ENCODE measurements at places on chromosomes 12 and 14.
A peak's percentile ranks its signal among the peaks of the same experiment; 100 is the strongest.

- no peak overlapping the region for H3K27ac ChIP-seq
- no peak overlapping the region for H3K4me3 ChIP-seq
- H3K4me1 ChIP-seq = no peaks in the 10 kb centered on the region
These were observed 25.8 kb upstream of the STRAP start for GRCh38 chr12:15856097-15856982.

GRCh38 chr14:61663312-61663979 is 31.9 kb upstream of the HIF1A start:
- no peaks in the 10 kb centered on the region for H3K27me3 ChIP-seq
- DNase-seq = peak; percentile 73
- peaks cover 58% of the 10 kb centered on the region for H3K4me1 ChIP-seq
- H3K4me3 ChIP-seq = peak overlapping the region; percentile 86
- peak overlapping the region; percentile 97 for H3K27ac ChIP-seq

DNA sequence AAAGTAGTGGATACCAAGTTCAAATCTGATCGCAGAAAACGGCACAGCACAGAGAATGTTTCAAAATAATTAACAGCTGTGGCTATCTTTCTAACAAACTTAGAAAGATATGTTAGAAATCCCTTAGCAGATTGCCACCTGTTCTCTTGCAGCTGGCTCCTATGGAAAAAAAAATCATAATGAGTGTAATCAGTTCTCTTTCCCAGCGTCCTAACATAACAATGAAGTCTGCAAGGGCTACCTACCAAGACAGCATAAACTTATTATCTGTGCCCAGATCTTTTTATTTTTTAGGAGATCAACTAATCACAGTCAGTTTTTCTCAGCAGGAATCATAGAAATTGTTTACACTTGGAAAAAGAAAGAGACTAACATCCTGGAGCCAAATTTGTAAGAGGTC is 358.6 kb upstream of the FOXG1 start:
- no peak for DNase-seq
- no peak overlapping the region for H3K4me3 ChIP-seq
- no peaks in the 10 kb centered on the region for H3K36me3 ChIP-seq

GRCh38 chr12:108099073-108099472 is 30.0 kb upstream of the WSCD2 start:
- H3K4me3 ChIP-seq = no peak overlapping the region
- H3K27me3 ChIP-seq = peaks cover 17% of the 10 kb centered on the region
- H3K27ac ChIP-seq = no peak overlapping the region
- H3K36me3 ChIP-seq = no peaks in the 10 kb centered on the region
- no peaks in the 10 kb centered on the region for H3K4me1 ChIP-seq
- DNase-seq = no peak

DNA sequence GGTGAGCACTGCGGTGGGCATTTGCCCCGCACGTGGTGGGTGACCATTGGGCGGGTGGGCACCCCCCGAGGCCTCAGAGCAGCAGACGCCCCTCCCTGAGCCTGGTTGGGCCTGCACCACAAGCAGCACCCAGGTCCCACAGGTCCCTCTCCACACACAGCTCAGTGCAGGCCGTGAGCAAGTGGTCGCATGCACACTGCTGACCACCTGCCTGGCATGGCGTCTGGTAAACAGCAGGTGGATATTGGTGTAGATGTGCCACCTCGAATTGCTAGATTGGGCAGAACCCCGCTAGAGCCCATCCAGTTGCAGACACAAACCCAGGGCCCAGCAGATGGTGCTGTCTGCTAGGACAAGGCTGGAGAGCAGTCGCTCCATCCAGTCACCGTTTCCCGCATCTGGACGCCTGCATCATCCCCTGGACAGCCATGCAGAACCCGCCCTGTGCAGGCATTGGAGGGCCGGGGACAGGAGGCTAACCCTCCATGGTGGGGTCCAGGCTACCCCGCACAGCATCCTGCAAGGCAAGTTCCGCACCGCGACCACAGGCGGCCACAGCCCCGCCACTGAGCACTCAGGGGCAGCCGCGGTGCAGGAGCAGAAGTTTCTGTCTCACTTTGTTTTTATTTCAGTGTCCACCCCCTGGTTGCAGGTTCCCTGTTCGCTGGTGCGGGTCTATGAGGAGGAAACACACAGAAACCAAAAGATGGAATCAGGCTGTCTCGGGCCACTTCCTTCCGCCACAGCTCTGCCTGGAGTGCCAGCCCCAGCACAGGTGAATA is 45.6 kb upstream of the RIMBP2 start:
- H3K4me3 ChIP-seq = no peak overlapping the region
- no peaks in the 10 kb centered on the region for H3K27me3 ChIP-seq
- no peaks in the 10 kb centered on the region for H3K36me3 ChIP-seq
- no peak for DNase-seq

- no peak overlapping the region for H3K27ac ChIP-seq
- no peak overlapping the region for H3K4me3 ChIP-seq
- H3K27me3 ChIP-seq = no peaks in the 10 kb centered on the region
- DNase-seq = no peak
- no peaks in the 10 kb centered on the region for H3K4me1 ChIP-seq
These were observed 152.2 kb downstream of the SLC15A4 start for GRCh38 chr12:128671528-128672042.

DNA sequence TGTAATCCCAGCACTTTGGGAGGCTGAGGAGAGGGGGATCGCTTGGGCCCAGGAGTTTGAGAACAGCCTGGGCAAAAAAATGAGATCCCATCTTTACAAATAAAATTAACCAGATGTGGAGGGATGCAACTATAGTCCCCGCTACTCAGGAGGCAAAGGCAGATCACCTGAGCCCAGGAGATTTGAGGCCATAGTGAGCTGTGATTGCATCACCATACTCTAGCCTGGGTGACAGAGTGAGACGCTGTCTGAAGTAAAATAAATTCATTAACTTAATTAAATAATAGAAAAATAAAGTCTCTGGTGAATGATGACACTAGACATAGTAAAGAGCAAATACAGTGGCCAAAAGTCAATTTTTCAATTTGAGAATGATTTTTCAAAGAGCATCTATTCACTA is 16.1 kb upstream of the PLEKHA5 start:
- no peak overlapping the region for H3K27ac ChIP-seq
- H3K36me3 ChIP-seq = no peaks in the 10 kb centered on the region

GRCh38 chr14:70624972-70625371 is 16.7 kb upstream of the TTC9 start:
- DNase-seq = no peak
- H3K4me1 ChIP-seq = peaks cover 37% of the 10 kb centered on the region
- H3K27me3 ChIP-seq = no peaks in the 10 kb centered on the region
- no peak overlapping the region for H3K4me3 ChIP-seq
- H3K36me3 ChIP-seq = peaks cover 60% of the 10 kb centered on the region

DNA sequence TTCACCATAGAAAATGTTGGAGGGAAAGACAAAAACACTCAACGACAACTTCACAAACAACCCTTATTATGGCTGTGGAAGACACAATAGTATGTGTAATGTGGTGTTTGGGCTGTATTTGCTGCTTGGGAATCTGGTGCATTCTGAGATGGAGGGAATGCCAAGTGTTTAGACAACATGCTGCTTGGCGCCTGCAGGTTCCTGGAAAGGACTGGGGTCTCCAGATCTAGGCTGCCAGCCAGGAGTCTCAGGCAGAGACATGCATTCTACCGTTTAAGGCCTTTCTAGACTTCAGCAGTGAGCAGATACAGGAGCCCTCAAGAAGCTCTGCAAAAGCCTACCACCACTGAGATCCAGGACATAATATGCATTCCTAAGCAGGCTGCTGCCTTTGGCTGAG is 418.7 kb downstream of the NRXN3 start:
- H3K27me3 ChIP-seq = peaks cover 9% of the 10 kb centered on the region
- no peaks in the 10 kb centered on the region for H3K4me1 ChIP-seq
- no peak overlapping the region for H3K4me3 ChIP-seq
- H3K36me3 ChIP-seq = no peaks in the 10 kb centered on the region
- no peak overlapping the region for H3K27ac ChIP-seq

DNA sequence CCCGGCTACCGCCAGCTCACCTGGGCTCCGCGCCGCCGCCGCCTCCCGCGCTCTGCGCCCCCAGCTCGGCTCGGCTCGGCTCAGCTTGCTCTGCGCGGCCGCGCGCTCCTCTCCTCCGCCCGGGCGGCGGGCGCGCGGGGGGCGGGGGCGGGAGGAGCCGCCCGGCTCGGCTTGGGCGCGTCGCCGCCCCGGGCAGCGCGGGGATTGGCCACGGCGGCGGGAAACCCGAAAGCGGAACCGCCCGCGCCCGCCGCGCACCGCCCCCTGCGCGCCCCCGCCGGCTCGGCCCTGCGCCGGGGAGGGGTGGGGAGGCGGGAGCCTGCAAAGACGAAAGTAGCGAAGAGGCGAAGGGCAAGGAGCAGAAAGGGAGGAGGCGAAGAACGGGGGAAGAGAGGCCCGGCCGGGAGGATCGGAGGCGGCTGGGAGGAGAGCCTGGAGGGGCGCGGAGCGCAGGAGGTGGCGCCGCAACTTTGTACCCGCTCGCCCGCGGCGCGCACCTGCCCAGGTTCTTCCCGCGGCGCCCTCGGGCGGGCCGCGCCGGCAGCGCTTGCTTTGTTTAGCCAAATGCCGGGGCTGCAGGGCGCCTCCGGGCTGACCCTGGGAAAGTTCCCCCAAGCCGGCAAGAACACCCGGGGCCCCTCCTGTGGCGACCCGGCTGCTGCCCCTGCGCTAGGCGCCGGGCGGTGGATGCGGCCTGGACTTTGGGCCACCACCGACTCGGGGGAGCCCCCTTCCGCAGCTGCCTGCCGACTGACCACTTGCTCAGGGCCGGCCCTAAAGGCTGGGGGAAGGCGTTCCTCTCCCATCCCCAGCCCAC is at the start of gene CAMKK2:
Gene CAMKK2, minus strand, starts transcription at position 92 of the 817 bp plus-strand sequence. CDS start 22,183 bp downstream, outside the sequence.
- peak within 1 kb of the TSS; percentile 91 for H3K4me3 ChIP-seq
- DNase-seq = peak; percentile 92
- peak within 1 kb of the TSS; percentile 84 for H3K27ac ChIP-seq
- H3K27me3 ChIP-seq = no peaks in the 10 kb centered on the region

GRCh38 chr12:43098766-43099550 is 453.0 kb downstream of the ADAMTS20 start:
- no peaks in the 10 kb centered on the region for H3K27me3 ChIP-seq
- no peak for DNase-seq
- no peak overlapping the region for H3K4me3 ChIP-seq

DNA sequence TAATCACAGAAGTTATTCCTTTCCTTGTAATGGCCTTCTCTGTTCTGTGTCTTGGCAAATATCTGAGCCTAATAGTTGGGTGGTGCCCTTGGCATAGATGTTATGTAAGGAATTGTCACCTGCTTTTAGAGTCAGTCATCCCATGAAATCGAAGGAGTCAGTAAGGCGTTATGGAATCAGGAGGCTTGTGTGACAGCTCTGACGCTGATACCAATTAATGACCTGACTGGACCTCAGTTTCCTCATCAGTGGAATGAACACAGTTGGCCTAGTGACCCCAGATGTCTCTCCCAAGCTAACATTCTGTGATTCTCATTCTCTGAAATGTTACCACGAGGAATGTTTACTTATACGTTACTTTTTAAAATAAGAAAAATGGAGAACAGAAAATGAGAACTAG is 32.1 kb downstream of the TXNRD1 start:
- H3K27me3 ChIP-seq = peaks cover 6% of the 10 kb centered on the region
- no peak overlapping the region for H3K27ac ChIP-seq
- no peak overlapping the region for H3K4me3 ChIP-seq

GRCh38 chr12:120470150-120470784 is 719 bp upstream of the SRSF9 start:
- no peaks in the 10 kb centered on the region for H3K36me3 ChIP-seq
- H3K27me3 ChIP-seq = no peaks in the 10 kb centered on the region
- peak overlapping the region; percentile 94 for H3K4me3 ChIP-seq
- no peak overlapping the region for H3K27ac ChIP-seq

- no peak overlapping the region for H3K27ac ChIP-seq
- H3K36me3 ChIP-seq = no peaks in the 10 kb centered on the region
- no peak for DNase-seq
- no peak overlapping the region for H3K4me3 ChIP-seq
- no peaks in the 10 kb centered on the region for H3K4me1 ChIP-seq
- no peaks in the 10 kb centered on the region for H3K27me3 ChIP-seq
These were observed 66.8 kb downstream of the ADGRD1 start for GRCh38 chr12:131020326-131021153.

- peak overlapping the region; percentile 89 for H3K4me3 ChIP-seq
- peaks cover 36% of the 10 kb centered on the region for H3K4me1 ChIP-seq
- H3K27ac ChIP-seq = peak overlapping the region; percentile 81
These were observed 8.4 kb downstream of the HOXC8 start for GRCh38 chr12:54017027-54017788.

GRCh38 chr14:105926373-105927095 is 400.2 kb downstream of the TMEM121 start:
- peaks cover 6% of the 10 kb centered on the region for H3K4me1 ChIP-seq
- H3K4me3 ChIP-seq = no peak overlapping the region
- no peak for DNase-seq
- H3K36me3 ChIP-seq = no peaks in the 10 kb centered on the region
- H3K27me3 ChIP-seq = no peaks in the 10 kb centered on the region
- no peak overlapping the region for H3K27ac ChIP-seq

GRCh38 chr12:99223579-99223978 is 424.0 kb upstream of the GARIN6 start:
- no peak overlapping the region for H3K27ac ChIP-seq
- H3K4me3 ChIP-seq = no peak overlapping the region
- no peaks in the 10 kb centered on the region for H3K36me3 ChIP-seq

DNA sequence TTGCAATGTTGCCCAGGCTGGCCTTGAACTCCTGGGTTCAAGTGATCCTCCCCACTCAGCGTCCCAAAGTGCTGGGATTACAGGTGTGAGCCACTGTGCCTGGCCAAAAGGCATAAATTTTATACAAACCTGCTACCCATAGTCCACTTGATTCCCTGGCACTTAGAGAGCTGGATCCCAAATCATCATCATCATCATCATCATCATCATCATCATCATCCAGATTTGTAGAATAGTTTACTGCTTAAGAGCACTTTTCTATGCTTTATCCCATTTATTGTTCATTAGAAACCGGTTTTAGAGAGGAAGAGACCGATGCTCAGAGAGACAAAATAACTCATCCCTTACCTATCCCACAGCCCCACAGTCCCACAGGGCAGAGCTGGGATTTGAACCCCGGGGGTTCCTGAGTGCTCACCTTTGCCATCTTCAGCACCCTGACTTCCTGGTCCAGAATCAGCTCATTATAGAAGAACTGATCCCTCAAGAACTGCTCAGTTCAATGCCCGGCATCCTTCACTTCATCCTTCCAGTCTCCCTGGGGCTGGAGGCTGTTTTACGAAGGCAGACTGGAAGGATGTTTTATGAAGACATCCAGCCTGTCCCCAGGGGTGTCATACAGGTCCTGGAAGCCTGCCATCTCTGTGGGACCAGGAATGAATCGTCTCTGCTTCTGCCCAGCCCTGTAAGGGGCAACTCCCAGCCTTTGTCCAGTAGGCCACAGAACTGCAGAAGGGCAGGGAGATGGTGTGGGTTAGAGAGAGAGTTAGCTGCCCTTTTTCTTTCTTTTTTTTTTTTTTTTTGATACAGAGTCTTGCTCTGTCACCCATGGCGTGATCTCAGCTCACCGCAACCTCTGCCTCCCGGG is 20.2 kb upstream of the OASL start:
- H3K36me3 ChIP-seq = no peaks in the 10 kb centered on the region
- peak overlapping the region; percentile 74 for H3K4me3 ChIP-seq
- no peak for DNase-seq
- no peak overlapping the region for H3K27ac ChIP-seq
- peaks cover 7% of the 10 kb centered on the region for H3K4me1 ChIP-seq
